Sciatic nerve (tissue), 2 donors: ENCODE measurements at places on chromosomes 5 and 9. TPM values are rescaled to one million over a fixed set of nuclear protein-coding genes. Genes with fewer than 3 reads are reported as not detected.

The SPINK4 gene
- not detected for total RNA-seq

The BRINP1 gene
- total RNA-seq: not detected

The LHX6 gene
- 11.5 TPM for total RNA-seq

The OMD gene
- 35.7 TPM for total RNA-seq

The QRFP gene
- total RNA-seq: not detected

The FCN2 gene
- not detected for total RNA-seq

The LHX3 gene
- total RNA-seq: not detected

The OLFML2A gene
- total RNA-seq: 110 TPM

The CATSPER3 gene
- total RNA-seq: 0.80 TPM

The BHMT2 gene
- 33.2 TPM for total RNA-seq

The DCAF12 gene
- 54.9 TPM for total RNA-seq

The FYB1 gene
- total RNA-seq: 31.3 TPM

The SPATA31E1 gene
- total RNA-seq: not detected

The PTPRD gene
- 4.7 TPM for total RNA-seq
